ENCODE measurements at places on chromosomes 3 and 15.

- DNase-seq, result peak; percentile 4
Measured at GRCh38 chr15:45729141-45729540, 94.3 kb downstream of the SQOR start.

DNA sequence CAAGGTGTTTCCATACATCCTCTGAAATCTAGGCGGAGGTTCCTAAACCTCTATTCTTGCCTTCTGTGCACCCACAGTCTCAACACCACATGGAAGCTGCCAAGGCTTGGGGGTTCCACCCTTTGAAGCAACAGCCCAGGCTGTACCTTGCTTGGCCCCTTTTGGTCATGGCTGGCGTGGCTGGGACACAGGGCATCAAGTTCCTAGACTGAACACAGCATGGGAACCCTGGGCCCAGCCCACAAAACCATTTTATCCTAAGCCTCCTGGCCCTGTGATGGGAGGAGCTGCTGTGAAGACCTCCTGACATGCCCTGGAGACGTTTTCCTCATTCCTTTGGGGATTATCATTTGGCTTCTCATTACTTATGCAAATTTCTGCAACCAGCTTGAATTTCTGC lies 739.0 kb upstream of the NECTIN3 start:
- no peak for DNase-seq

DNA sequence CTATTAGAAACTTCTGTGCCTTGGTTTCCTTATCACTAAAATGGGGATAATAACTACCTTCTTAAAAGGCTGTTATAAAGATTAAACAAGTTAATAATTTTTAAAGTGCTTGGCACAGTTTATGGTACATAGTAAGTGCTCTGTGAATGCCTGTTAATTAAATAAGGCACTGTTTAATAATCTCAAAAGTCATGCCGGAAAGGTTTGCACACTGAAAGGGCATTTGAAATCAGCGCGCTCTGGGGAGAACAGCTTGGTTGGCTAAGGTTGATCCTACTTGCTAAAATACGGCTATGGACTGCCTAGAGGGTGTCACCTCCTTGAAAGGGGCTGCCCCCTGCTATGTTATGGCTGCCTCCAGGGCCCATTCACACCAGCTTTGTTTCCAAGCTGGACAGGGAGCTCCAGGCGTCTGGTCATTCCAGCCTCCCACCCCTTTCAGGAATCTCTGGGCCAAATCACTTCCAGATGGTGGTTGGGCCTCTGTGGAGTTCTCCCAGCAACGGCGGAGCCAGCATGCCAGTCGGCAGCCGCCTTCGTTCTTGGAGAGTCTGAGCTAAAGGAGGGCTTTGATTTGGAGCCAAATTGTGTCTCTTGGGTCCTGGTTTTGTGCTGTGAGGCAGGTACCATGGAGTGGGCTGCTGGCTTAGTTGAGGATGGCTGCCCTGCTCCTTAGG lies 5.9 kb downstream of the FLNB start:
- DNase-seq, result no peak

- DNase-seq, result no peak
Measured at GRCh38 chr3:170734043-170734734, 135.8 kb downstream of the RPL22L1 start.

GRCh38 chr3:9862391-9863057 lies 17.5 kb downstream of the CIDEC start:
- DNase-seq, result no peak

GRCh38 chr3:173659972-173660371 lies 262.4 kb downstream of the NLGN1 start:
- no peak for DNase-seq

DNA sequence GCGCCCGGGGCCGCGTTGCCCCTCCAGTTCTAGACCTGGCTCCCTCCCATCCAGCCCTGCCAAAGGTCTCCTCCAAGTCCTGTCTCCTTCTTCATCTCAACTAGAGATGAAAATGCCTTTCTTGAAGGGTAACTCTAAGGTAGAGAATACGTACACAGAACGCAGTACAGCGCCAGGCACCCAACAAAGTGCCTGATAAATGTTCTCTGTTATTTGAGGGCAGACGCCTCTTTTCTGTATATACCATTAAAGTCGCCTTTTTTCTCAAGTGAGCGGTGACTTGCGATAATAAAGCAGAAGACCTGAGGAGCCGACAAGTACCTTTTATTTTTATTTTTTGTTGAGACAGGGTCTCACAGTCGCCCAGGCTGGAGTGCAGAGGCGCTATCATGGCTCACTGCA lies 809 bp downstream of the CRTAP start:
- DNase-seq, result no peak

DNA sequence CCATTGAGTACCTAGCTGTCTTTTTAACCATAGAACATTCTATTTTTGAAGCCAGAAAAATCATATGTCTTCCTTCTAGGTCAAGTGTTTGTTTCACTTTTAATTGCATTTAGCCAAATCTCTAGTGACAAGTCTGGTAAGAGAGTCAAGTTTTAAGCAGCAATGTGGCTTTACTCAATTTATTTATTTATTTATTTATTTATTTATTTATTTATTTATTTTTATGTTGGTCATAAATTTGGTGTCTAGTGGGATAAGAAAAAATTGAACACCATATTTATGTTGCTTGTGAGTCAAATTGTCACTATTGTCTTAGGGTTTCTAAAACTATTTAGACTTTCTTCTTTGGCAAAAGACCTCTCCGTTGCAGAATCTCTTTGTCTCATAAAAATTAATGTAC lies 174.5 kb upstream of the BCHE start:
- DNase-seq, result no peak

DNA sequence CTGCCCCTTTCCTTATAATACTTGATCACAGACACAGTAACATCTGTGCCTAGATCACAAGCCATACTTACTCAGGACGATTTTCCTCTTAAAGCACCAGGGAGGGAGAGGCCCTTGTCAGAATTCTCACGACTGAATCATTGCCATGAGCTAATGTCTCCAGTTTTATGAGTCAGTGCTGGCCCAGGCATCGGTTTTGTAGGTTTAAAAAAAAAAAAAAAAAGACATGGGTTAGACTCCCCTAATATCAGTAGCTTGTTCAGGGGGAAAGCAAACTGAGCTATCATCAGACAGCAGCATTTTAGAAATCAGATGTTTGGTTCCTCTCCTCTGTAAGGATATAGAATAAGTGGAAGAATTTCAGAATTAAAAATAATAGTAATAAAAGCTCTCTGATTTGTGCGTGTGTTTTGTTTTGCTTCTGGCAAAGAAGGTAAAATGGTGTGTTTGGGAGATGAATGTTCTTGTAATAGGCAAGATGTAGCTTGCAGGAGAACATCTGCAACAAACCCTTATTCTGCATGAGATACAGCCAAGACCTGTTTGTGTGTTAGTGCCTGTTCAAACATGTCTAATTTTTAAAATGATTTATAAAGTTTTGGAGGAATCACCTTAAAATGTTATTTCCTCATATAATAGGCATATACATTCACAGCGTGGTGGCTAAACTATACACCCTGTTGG lies 193.6 kb downstream of the TP63 start:
- peak; percentile 88 for DNase-seq

DNA sequence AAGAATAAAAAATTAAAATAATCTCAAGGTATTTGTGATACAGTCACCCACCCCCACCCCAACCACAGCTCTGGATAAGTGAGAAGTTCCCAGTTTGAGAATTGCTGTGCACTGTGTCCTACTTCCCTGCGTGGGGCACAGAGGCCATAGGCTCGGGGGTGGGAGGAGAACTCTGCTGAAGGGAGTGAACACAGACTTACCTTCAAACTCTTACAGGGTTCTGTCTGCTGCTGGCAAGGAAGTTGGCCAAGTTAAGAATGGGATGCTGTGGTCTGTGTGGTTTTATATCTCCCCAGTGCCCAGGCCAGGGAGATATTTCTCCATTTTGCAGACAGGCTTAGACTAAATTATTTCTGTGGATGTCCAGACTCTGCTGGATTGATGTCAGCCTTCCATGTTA lies 37.6 kb downstream of the SPTSSB start:
- no peak for DNase-seq

- DNase-seq, result no peak
Measured at GRCh38 chr15:23437673-23438072, 9.4 kb downstream of the GOLGA6L2 start.

DNA sequence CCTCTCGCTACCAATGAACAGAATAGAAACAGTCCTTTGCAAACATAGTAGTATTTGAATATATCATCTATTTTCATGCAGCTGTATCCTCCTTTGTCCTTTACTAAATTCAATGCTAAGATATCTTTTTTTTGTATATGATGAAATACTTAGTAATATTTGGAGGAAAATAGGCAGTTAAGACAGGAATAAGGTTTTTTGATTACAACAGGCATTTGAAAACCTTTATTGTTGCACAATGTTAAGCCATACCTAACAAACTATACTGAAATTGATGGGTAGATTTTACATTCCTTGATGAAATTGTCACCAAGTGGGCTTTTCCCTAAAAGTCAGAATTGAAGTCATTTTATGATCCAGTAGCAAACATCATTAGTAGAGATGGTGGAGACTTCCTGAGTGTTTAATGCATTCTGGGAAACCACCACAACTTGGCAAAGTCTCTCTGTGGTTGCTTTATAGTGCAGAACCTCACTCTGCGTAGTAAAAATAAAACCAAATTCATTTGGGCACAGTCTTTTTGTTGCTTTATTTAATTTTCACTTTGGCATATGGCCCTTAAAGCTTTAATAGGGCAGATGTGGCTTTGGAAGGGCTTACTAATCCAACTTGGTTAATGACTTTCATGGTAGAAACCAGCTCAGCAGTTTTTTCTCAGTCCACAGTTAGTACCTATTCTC lies 216.0 kb downstream of the DIPK2A start:
- DNase-seq, result no peak

DNA sequence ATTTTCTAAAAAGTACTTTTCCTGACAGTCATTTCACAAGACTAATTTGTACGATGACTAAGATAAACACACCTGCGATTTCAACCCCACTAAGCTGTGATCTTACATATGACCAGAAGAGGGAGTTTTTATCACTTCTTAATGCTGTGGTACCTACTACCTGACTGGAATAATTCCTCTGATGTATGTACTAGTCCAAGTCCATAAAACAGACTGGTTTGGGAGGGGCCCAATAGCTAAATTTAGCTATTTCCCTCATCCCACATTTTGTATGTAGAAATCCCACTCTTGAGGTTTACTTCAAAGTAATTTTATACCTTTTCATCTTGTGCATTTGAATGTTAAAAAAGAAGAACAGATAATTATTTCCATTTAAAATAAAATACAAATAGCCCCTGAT lies 49.7 kb upstream of the SCAANT1 start:
- DNase-seq, result peak; percentile 35

- DNase-seq, result no peak
Measured at GRCh38 chr3:190166948-190167347, 46.3 kb upstream of the P3H2 start.

DNA sequence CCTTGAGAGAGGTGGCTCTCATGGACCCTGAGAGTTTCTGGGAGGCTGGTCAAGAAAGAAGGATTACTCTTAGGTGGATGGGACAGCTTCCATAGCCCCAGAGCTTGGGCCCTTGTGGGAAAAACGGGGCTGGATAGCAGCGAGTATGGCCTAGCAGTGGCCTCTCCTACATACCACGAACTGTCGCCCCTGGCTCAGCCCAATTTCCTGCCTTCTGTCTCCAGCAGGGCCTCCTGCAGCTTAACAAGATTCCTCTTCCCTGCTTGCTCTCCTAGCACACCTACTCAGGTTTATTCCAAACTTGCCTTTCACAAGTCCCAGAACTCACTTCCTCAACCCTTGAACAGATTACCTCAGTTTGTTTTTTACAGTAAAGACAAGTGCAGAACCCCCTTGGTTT lies 139.7 kb upstream of the TPM1 start:
- no peak for DNase-seq

- DNase-seq, result no peak
Measured at GRCh38 chr3:17585394-17586325, 156.8 kb downstream of the TBC1D5 start.

DNA sequence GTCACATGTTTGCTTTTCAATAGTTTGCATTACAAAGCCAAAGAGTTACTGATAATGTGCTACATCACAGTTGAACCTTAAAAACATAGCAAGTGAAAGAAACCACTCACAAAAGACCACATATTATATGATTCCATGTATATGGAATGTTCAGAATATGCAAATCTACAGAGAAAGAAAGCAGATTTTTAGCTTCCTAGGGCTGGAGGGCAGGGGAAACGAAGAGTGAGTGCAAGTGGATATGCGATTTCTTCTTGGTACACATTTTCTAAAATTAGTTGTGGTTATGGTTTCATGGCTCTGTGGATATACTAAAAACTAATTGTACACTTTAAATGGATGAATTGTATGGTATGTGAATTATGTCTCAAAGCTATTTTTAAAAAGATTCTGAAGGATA lies 4.0 kb upstream of the GBE1 start:
- no peak for DNase-seq

- no peak for DNase-seq
Measured at GRCh38 chr3:197458179-197458707, 97.5 kb downstream of the BDH1 start.

DNA sequence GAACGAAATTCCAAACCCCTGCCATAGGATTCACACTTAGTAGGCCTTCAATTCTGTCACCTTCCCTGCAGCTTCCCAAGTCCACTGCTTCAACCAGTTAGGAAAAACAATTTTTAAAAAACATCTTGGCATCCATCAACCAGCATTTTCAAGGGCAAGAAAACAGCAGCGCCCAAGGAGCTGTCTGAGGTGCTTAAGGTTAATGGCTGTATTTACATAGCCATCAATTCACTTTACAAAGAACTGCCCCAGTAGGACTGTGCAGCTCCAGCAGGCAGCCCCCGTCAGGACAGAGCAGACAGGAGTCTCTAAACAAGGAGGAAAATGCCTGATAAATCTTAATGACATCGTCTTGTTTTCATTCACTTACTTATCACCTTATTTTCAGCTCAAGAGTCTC lies 13.3 kb downstream of the TAFA4 start:
- peak; percentile 51 for DNase-seq

- no peak for DNase-seq
Measured at GRCh38 chr3:175484666-175485065, 625.5 kb downstream of the NAALADL2 start.

DNA sequence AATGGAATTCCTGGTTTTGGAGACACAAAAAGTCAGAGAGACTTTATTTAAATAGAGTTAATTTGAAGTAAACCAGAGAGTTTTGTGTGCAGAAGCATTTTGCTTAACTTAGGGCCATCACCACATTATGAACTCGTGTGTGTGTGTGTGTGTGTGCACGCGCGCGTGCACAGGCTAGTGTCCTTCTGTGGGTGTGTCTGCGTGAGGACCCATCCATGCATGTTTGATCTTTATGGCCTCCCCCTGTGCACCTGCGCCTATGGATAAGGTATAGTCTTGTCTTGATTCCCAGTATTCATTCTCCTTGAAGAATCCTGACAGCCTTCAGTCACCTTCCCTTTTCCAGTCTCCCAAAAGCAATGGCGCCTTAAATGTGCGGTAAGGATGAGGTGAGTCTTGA lies 26.0 kb downstream of the MUC20 start:
- no peak for DNase-seq

DNA sequence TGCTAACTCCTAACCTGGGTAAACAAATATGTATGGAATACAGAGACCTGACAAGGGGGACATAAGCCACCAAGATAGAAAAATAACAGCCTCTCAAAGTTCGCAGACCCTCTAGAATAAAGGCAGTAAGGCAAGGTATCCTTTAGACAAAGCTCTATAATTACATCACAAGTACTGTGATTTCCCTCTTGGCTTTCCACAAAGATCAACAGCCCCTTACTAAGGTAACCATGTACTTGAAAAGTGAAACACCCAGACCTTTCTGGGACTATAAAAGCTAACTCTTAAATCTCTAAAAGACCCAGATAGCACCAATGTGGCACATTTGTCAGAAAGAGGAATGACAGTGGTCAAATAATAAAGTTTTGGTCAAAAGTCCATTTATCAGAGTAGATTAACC lies 51.9 kb downstream of the TBL1XR1 start:
- DNase-seq, result no peak

GRCh38 chr3:145681181-145681580 lies 479.8 kb downstream of the PLOD2 start:
- no peak for DNase-seq

GRCh38 chr3:144502402-144502801 lies 530.8 kb downstream of the DIPK2A start:
- DNase-seq, result no peak
